ENCODE measurements at places on chromosomes 16 and 17.
A peak's percentile ranks its signal among the peaks of the same experiment; 100 is the strongest.

DNA sequence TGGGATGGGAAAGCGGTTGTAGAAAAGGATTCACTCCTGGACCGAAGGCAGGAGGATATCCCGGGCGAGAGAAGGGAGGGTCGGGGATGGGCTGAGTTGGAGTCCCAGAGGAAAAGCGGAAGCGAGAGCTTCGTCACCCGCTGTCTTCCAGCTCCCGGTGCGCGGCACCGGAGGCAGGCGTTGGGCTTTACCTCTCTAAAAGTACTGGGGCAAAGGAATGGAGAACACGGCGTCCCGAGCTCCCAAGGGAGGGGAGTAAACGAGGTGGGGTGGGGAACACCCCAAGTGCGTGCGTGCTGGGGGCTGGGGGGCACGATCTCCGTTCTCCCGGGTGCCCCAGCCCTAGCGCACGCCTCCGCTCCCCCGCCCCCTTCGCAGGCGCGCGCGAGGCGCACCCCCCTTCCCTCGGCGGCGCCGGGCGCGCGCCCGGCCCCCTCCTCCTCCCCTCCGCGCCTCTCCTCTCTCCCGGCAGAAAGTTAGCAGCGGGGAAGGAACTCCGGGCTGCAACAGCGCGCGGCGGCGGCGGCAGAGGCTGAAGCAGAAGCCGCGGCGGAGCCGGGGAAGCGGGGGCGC is at the start of gene HS3ST4:
HS3ST4 (plus strand) TSS at position 441 of the 573 bp plus-strand sequence.
- no peak for DNase-seq

DNA sequence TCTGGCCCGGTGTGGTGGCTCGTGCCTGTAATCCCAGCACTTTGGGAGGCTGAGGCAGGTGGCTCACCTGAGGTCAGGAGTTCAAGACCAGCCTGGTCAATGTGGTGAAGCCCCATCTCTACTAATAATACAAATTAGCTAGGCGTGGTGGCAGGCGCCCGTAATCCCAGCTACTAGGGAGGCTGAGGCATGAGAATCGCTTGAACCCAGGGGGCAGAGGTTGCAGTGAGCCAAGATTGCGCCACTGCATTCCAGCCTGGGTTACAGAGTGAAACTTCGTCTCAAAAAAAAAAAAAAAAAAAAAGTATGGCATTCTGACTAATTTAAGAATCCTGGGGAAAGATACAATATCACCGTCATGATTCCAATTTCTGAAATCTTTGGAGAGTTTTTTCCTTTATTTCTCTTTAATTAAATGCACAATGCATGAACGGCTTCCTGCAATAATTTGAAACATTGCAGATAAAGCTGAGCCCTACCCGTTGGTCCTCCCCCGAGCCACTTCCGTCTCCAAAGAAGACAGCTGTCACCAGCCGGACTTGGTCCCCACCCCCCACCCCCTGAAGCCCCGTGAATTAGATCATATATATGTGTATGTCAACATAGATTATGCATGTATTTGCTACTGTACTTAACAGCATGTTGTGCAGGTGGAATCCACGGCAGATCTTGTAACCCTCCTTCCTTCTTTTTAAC is 142.6 kb upstream of the PLCG2 start:
- DNase-seq = peak; percentile 73

- no peak for DNase-seq
These were observed 28.0 kb upstream of the MTSS2 start for GRCh38 chr16:70713824-70714223.

DNA sequence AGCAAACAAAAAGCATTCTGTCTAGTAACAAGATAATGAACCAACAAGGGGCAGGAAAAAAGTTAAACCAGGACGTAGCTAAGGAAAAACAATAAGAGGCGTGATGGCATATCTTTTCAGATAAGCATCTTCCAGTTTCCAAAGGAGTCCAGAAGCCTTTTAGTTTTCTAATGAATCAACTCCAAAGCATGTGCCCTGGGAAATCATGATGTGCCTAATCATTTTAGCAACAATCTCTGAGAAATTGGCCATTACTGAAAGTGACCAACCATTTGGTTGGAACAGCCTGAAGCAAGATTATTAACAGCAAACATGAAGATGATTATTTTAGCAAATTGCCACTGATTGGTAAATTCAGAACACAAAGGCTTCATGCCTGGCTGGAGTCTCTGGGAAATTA is 440.9 kb upstream of the MAF start:
- no peak for DNase-seq

DNA sequence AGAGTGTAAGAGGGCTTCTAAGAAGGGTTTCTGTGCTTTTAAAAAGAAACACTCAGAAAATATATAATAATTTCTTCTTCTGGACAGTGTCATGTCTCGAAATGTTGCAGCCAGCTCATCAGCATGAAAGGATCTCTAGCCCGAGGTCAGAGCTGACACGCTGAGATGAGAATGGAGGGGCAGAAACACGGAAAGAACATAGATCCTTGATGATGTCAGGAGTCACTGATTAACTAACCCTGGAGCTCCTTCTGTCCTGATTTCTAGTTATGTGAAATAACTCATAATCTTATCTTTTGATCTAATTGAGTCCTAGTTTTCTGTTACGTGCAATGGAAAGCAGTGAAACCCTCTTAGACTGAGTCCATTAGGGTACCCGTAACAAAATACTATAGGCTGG is 10.3 kb upstream of the TOX3 start:
- DNase-seq = no peak

- DNase-seq = no peak
These were observed 271.5 kb upstream of the C16orf82 start for GRCh38 chr16:26795184-26795583.

DNA sequence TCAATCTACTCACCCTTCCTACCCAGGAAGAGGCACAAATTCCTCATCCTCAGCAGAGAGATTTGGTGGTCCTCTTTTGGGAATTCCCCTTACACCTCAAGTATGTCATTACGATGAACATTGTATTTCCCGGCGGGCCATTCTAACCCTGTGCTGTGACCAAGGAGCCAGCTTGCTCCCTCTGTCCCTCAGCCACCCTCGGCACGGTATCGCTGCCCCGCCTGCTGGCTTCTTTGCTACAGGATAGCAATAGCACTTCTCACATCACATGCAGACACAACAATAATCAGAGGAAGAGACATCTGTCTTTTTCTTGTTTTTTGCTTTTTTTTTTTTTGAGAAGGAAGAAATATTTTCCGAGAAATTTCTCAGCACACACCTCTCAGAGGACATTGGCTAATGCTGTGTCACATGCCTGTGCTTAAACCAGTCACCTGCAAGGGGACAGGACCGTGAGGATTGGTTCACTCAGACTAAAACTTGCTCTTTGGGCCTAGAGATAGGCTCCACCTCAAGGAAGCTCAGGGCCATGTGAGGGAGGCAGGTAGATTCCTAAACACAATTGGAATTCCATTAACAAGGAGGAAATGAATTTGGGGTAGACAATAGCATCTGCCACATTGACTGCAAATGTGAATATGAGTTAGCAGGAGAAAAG is 41.2 kb downstream of the TMC5 start:
- DNase-seq = no peak

DNA sequence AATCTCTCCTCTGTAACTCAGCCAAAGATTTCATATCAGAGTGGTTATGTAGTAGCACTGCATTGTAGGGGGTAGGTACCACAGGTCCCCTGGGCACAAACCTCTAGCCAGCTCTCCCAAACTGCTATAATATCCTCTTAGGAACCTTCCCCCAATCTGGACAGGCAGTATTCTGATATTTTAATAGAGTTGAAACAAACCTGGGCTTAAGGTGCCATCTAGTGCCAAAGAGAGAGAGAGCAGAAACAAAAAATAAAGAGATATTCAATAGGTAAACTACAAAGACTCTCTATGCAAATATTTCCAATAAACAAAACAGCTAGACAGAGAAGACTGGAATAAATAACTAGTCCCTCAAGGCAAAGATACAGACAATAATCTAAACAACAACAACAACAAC is 1070.0 kb downstream of the CDH11 start:
- no peak for DNase-seq

GRCh38 chr16:73670836-73671820 is 623.2 kb upstream of the ZFHX3 start:
- no peak for DNase-seq

DNA sequence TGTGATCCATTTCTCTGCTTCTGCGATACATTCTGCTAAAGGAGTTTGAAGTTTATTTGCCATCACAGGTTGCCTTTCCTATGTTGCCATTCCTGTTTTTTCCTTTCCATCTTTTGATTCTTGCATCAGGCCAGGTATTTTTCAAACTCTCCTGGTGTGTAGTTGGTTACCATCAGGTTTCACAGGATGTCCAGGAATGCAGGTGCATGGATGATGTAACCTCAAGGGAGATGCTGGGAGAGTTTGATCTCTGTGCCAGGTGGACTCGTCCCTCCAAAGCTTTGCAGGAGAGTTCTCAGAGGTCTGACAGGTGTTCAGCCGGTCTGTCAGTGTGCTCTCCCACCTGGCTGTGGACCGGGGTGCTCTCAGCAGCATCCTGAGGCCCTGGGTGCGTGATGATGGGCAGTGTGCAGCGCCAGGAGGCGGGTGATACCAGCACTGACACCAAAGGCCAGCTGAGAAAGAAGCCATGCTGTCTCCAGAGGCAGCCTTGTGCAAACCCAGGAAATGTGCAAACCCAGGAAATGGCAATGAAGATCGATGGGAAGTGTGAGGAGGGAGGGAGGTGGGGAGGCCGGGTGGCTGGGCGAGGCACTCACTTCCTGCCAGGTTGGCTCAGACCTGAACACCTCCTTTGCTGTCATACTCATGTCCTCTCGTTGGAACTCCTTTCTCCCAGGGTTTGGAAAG is 1.7 kb downstream of the ATP2C2 start:
- DNase-seq = no peak

DNA sequence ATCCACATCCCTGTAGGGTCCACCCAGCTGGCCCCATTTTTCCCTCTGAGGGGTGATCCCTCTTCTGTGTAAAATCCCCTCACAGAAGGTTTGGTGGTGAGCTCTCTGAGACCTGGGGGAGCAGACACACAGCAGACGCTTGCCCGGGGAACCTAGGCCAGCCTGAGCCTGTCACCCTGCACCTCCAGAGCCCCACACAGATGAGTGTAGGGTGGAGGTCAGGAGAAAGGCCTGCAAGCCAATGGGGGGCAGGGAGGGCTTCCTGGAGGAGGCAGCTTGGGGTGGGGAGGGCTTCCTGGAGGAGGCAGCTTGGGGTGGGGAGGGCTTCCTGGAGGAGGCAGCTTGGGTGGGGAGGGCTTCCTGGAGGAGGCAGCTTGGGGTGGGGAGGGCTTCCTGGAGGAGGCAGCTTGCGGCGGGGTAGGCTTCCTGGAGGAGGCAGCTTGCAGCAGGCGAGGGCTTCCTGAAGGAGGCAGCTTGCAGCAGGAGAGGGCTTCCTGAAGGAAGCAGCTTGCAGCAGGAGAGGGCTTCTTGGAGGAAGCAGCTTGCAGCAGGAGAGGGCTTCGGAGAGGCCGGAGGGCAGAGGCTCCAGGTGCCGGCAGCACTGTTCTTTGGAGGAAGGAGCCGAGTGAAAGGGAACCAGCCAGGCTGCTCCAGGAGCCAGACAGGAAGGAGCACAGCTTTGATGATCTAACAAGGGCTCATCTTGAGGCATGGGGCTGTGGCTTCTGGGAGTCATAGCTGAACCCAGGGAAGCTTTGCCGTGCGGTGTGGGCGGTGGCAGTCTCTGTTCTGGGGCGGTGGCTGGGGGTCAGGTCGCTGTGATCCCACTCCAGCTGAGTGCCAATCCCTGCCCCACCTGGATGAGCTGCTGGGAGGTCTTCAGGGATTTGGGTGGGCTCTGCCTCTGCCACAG is 83.7 kb upstream of the ZNF469 start:
- peak; percentile 42 for DNase-seq

DNA sequence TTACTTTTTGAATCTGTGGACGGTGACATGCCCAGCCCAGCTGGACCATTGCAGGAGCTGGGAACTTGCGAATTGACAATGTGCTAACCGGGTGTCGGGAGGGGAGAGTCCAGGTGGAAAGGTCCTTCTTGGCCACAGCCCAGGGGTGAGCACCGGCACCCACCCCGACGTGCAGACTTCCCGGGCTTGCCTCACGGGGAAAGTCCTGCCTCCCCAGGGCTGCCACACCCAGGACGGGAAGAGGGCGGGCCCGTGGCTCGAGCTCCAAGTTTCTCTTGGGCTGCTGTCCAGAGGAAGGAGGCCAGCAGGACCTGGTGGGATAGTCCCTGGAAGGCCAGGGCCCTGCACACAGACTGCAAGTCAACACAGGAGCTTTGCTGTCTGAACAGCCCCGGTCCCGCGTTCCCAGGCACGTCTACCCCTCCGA is 17.7 kb downstream of the CARD14 start:
- no peak for DNase-seq

GRCh38 chr17:65099941-65100315 is 37.2 kb upstream of the RGS9 start:
- peak; percentile 78 for DNase-seq

DNA sequence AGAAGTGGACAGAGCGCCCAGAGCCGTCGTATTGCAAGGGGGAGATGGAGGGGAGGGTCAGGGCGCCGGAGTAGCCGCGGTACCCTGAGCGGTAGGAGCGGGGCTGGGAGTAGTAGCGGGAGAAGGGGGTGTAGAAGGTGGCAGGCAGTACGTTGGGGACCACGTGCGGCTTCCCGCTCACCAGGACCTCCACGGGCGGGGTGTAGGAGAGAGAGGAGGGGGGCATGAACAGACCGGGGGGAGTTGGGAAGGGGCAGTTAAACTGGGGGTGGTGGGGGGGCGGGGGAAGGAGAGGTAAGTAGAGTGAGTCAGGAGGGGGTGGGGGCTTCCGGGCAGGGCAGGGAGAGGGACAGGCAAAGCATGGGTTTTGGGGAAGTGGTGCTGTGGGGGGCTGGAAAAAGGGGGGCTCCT is 16.8 kb downstream of the ST6GALNAC2 start:
- no peak for DNase-seq

DNA sequence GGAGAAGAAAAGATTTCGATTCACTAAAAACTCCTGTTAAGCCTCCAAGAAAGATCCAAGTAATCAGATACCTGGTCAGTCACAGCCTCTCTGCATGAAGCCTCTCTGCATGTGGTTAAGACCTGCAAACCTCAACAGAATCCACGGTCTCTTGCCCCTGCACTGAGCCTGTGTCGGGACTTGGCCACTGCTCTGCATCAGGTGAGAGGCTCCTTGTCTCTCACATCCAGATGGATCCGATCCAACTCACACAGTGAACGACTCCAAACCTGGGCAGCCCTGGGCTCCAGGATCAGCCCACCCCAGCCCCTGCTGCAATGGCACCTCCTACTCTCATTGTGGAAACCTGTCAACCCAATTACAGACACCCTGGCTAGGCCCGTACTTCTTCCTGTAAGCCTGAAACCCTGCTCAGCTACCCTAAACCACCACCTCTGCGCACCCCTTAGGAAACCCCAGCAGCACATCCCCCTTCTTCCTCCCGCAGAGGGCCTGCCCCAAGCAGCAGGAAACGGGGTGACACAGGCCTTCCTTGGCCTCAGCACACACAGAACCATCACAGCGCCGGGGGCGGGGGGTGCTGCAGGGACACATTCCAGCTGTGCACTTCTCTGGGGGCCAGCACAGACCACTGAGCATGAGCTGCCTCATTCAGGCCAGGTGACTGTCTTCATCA is 129.5 kb downstream of the ANKRD11 start:
- peak; percentile 72 for DNase-seq

DNA sequence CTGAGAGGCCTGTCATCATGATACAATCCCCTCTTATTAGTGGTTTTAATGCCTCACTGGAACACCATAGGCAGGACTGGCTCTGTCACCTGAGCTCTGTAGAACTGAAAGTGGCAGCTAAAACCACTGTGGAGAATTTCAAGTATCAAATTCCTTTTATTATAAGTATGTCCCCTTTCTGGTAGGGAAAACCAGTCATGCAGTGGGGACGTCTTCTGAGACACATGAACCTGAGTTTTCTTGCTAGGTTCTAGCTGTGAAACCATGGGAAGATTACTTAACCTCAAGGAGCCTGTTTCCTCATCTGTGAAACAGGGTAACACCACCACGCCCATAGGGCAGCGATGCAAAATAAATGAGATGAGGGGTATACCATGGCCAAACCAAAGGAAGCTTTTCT is 4.7 kb downstream of the VAC14 start:
- peak; percentile 27 for DNase-seq

All from suppressor macrophage (primary cell).